ENCODE measurements at places on chromosomes 6 and 20.

GRCh38 chr20:33192912-33193501 is 24.1 kb upstream of the BPIFA3 start:
- DNase-seq: no peak

DNA sequence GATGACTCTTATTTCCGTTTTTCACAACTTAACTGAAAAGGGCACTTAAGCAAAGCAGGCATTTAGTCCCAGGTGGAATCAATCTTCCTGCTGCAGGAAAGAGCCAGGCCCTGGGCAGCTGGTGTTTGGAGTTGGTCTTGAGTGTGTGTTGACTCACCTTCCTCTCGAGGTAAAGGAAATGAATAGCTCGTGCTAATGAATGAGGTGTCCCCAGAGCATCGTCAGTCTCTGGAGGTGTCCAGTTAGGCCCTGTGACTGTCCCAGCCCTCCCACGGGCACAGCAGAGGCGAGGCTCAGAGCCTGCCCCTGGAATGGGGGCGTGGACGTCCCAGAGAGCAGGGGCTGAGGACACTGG is 277.7 kb downstream of the NRN1 start:
- DNase-seq: no peak

DNA sequence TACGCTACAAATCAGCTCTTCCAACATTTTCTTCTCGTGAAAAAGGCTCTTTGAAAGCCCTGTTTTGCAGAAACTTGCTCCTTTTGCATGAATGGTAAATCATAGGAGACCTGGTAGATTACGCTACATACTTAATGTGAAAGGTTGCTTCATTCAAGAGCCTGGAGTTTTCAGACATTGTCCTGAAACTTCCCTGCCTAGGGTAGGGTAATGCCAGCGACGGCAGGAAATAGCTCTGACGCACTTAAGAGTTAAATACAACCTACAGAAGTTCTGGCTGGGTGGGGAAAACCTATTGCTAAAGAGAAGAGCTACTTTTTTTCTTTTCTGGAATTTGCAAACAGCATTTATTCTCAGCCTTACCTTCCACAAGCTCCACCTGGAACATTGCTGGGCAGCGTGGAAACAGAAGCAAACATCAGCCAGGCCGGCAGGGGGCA is 144.5 kb downstream of the LPA start:
- no peak for DNase-seq

DNA sequence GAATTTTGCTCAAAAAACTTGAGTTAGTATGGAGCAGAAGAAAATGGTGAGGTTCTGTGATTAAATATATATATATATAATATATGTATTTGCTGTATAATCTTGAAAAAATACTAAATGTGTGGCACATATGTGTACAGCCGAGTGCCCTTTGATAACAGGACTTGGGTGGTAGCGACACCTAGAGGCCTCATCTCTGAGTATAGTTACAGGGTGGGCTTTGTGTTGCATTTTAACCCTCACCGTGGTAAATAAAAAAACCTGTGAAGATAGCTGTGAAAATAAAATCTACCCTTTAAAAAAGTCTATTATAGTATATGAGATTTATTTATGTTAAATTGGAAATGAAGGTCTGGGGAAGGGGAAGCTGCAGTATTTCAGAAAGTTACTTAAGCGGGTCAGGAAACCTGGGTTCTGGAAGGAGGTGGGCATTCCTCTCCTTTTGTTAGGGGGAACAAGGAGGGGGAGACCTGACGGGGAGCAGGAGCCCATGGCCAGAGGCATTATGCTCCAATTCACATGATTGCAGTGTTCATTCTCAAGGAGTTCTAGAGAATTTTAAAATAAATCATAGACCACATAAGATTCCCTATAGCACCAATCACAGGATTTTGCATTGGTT is 82.7 kb downstream of the SH3BGRL2 start:
- DNase-seq: no peak

DNA sequence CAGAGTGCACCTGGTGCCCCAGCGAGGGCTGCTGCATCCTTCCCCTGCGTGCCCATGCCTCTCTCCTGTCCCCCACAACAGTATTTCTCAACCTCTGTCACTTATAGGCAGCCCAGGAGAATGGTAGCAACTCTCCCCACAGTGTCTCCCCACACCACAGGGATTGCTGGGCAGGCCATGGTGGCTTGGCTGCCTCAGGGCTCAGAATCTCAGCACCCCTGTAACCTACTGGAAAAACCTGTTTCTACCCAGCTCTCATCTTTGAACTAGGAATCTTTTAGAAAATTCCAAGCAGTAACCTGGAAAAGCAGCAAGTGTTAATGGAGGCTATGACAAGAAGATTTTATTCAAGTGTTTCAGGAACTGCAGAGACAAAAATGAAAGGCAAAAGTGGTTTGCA is 38.0 kb downstream of the CD164 start:
- DNase-seq: no peak

- no peak for DNase-seq
Observed at GRCh38 chr6:151670116-151670515, 137.4 kb upstream of the ESR1 start.

DNA sequence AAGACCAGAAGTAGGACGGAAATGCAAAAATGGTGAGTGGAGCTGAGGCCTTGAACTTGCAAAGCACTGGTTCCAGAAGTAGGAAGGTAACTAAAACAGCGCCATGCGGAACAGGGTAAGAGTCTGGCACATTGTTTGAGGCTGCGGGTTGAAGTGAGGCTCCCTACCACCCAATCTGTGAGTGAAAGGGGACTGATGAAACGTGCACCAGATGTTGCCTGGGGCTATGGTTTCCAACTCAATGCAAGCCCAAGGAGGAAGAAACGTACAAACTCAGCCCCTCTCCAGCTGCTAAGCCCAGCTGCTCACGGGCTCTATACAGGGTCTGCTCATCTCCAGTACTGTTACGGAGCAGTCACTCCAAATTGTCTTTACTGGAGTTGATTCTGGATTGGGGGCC is 68.7 kb upstream of the KCNK16 start:
- DNase-seq: no peak

- DNase-seq: no peak
Observed at GRCh38 chr6:93073811-93074210, 345.5 kb downstream of the EPHA7 start.

- DNase-seq: peak; percentile 71
Observed at GRCh38 chr20:58692579-58693225, at the start of gene NPEPL1. Gene NPEPL1 (plus strand): TSS chr20:58692800. CDS start chr20:58692901, 101 bp downstream.

GRCh38 chr6:145813285-145814034 is 1.1 kb downstream of the FBXO30 start:
- no peak for DNase-seq

DNA sequence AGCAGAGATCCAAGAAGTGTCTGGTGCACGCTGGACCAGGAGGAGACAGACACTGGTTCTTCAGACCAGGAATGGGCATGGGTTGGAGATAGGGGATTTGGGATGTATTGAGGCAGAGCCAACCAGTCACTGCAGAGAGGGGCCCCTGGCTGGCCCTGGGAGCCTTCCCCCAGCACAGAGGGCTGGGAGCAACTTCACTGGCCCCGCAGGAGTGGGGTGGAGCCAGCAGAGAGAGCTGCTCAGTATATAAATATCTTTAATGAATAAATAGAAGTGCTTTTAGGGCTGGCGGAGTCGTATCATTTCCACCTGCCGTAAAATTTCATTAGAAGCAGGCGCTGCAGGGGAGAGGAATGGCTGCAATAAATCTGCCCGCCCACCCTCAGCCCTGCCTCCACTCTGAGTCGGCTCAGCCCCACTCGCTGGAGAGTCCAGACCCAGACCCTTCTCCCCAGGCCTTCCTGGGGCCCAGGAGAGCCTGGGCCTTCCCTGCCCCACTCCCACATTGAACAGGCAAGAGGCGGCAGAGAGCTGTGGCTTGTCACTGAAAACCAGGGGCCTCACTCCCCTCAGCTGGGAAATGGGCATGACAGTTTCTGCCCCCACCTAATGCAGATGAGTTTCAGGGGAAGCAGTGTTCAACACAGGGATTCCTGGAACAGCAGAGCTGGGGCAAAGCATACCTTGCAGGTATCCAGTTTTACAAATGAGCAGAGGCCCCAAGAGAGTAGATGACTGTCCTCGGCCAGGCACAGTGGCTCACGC is 23.9 kb upstream of the VSTM2L start:
- no peak for DNase-seq

GRCh38 chr20:8008733-8009132 is 10.8 kb downstream of the TMX4 start:
- DNase-seq: no peak

- no peak for DNase-seq
Observed at GRCh38 chr20:40676491-40677269, 12.4 kb downstream of the MAFB start.

DNA sequence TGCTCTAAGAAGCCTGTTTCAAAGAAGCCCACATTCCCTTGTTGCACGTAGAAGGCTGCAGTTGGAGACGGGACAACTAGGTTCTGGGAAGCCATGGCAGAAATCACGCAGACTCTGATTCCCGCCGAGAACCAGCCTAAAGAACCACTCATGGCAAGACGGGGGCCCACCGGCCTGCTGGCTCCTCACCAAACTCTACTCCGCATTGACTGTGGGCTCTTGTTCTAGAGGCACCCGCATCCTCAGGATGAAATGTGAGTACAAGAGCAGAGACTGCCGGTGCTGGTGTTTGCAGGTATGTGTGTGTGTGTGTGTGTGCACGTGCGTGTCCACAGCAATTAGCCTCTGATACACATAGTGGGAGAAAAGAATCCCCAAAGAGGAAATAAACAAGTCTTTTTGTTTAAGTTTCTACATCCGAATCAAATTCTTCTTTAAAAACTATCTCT is 42.3 kb upstream of the NR2E1 start:
- no peak for DNase-seq

DNA sequence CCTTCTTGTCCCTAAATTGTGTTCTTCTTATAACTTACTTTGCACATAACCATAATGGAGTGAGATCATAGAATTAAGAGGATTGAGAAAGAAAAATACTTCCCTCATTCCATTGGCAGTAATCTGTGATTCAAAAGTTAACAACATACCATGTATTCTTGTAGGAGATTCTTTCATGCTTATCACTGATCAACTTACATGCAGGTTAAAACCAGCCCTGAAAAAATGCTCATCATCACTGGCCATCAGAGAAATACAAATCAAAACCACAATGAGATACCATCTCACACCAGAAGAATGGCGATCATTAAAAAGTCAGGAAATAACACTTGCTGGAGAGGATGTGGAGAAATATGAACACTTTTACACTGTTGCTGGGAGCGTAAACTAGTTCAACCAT is 36.5 kb upstream of the GFRAL start:
- DNase-seq: no peak

GRCh38 chr6:107083047-107083768 is 32.1 kb downstream of the BEND3 start:
- no peak for DNase-seq

DNA sequence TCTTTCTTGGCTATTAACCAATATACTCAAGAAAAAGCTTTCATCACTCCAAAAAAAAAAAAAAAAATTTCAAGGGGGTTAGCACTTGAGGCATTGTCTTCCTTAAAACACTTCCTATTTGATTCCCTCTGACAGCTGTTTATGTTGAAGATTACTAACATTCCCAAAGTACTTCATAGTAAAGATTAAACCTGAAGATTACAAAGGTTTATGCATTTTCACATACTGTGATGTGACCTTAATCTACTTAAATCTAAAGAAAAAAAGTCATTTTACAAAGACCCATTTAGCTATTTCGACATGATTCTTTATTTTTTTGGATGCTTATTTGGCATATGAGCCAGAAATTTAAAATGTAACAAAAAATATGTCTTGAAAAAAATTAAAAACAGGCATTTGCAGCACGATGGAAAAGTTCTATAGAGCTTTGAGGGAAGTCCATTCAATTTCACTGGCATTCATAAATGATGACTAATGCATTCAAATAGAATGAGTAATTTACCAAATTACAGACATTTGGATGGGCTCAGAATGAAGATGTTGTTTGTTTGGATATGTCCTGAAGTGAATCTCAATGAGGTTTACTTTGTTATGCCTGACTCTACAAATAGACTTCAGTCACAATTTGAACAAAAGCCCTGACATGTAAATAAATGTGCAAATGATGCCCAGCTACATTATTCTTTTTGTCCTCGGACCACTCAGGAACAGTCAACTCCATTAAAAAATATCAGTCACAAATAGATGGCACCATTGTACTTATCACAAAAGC is 674.6 kb upstream of the MARCKS start:
- DNase-seq: no peak

DNA sequence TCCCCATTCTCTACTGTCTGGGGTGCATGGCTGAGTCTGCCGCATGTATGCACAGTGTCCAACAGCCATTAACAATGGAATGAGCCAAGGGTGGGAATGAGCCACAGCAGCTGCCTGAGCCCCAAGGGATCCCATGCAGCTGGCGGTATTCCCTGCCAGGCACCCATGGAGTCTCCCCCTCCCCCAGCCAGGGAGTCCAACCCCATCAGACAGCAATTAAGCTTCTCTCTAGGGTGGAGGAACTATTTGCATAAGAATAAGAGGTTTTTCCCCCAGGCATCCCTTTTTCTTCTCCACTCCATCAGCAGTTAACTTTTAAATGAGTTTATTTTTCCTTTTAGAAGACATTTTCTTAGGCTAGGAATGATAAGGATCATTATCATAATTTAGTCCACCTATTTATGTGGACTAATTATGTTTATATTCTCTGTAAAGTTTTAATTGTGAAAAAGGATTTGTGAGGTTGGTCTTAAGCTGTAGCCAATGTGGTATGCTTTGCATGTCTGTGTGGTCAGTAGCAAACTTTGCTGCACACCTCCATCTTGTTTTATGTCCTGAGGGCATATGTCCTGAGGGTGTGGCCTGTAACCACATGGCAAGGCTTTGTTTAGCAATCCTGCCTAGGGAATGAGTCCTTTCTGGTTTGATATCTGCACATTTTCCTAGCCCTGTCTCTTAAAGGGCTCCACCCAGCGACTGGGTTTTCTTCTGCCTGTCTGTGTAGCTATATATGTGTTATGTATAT is 158.9 kb upstream of the OLIG3 start:
- DNase-seq: no peak

GRCh38 chr6:61949971-61950370 is 336.1 kb downstream of the KHDRBS2 start:
- DNase-seq: no peak

- no peak for DNase-seq
Observed at GRCh38 chr20:10781526-10781925, 107.7 kb upstream of the JAG1 start.

DNA sequence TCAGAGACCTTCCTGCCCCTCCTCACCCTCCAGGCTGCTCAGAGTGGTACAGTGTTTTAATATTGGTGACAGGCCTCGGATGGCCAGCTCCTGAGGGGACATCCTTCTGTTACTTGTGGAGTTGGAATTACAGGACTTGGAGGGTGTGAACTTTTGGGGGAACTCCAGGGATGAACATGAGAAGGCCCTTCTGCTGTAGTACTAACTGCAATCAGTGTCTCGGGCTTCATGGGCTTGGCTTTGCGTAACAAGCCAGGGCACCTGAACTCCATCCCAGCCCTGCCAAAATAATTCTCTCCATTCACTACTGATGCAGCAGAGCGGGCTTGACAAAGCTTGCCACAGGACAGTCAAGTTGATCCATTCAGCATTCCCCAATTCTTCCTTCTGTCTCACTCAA is 28.6 kb downstream of the SLC22A23 start:
- no peak for DNase-seq

- no peak for DNase-seq
Observed at GRCh38 chr20:39292193-39292736, 330.1 kb downstream of the DHX35 start.
